ENCODE measurements at places on chromosomes 4 and X.

DNA sequence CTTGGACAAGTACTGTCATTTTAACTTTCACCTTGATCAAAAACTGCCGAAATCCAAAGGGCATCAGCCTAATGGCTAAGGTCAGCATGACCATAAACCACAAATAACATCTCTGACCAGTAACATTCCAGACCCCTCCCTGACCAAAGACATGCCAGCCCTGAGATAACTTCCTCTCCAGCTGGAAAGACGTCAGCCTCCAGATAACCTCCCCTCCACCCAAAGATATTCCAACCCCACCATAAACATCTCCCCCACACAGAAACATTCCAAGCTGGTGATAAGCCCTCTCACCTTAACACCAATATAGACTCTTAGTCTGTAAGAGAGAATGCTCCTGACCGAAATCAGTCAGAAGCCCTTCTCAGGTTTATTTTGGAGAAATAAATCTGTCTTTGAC is 7.4 kb downstream of the PPP1R2C start:
- DNase-seq: no peak

GRCh38 chr4:182502064-182502463 is 258.9 kb downstream of the TENM3 start:
- DNase-seq: no peak

DNA sequence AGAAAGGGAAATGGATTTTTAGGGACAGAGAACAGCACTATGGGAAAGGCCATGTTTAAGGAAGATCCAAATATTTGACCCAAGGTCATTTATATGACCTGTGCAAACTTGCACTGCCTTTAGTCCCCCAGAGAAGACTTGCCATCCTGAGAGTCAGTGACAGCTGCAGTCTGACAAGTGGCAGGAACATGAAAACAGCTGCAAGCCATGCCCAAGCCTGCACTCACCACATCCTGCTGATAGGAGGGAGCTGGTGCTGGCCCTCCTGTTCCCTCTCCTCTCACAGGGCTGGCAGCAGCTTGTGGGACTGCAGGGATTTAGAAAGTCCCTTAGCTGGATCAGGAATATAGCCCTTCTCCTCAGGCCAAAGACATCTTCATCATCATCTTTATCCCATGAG is 187.7 kb downstream of the RAP1GDS1 start:
- no peak for DNase-seq

- peak; percentile 3 for DNase-seq
Measured at GRCh38 chrX:123648028-123648810, 84.6 kb downstream of the THOC2 start.

GRCh38 chr4:83996254-83996653 is 460.3 kb downstream of the GPAT3 start:
- DNase-seq: no peak

DNA sequence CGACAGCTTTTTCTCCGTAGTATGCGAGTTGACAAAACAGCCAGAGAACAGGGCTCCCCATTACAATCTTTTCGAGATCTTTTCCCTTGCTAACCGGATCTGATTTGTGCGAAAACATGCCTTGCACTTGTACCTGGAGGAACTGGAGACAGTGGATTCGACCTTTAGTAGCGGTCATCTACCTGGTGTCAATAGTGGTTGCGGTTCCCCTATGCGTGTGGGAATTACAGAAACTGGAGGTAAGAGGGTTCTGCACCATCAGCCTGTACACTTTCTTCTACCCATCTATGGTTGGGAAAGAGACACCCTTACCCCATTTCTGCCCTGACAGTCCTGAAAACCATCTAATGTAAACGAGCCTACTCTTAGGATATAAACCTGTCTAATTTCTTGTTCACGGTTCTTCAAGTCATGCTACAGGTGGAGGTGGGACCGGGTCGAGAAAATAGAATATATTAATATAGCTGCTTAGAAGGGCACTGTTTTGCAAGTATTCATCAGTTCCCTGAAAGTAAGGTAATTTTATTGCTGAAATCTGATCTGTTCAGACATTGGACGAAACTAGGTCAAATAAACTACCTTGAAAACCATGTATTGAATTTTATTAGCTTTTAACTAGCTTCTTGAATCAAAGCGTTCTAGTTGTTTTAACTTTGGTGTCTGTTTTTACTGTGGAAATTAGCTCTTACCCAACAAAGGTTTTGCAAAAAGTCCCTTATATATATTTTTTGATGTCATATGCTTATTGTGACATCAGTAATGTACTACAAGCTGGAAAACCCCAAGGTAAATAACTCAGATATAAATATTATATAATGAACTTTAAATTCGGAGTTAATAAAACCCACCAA is 869 bp downstream of the TMEM184C start:
- DNase-seq: no peak

- no peak for DNase-seq
Measured at GRCh38 chrX:109918753-109919152, 84.2 kb upstream of the TMEM164 start.

All from activated naive CD8-positive, alpha-beta T cell treated with anti-CD3 and anti-CD28 coated beads, Interleukin-2, amount 50 U/mL, for 24 hours (primary cell).